Left lobe of liver (tissue), 2 donors: ENCODE measurements at places on chromosomes 13 and 19. TPM values are rescaled to one million over a fixed set of nuclear protein-coding genes. Genes with fewer than 3 reads are reported as not detected.

The FFAR1 gene
- total RNA-seq: not detected

The RASIP1 gene
- 3.1 TPM for total RNA-seq

The ZNF221 gene
- 2.9 TPM for total RNA-seq

The PTGER1 gene
- 0.13 TPM for total RNA-seq

The OVOL3 gene
- not detected for total RNA-seq

The ZNF180 gene
- total RNA-seq: 4.3 TPM

The SYNE4 gene
- total RNA-seq: 6.5 TPM

The CATSPERD gene
- not detected for total RNA-seq

The CCNA1 gene
- total RNA-seq: 0.10 TPM

The GPR4 gene
- 1.2 TPM for total RNA-seq

The LRRC8E gene
- total RNA-seq: 4.3 TPM

The GFY gene
- total RNA-seq: not detected

The FEM1A gene
- 6.2 TPM for total RNA-seq

The GTF2F1 gene
- total RNA-seq: 18.7 TPM

The PRRG2 gene
- total RNA-seq: 8.5 TPM

The GIPC3 gene
- 0.75 TPM for total RNA-seq

The FAM216B gene
- not detected for total RNA-seq

The CPB2 gene
- 607 TPM for total RNA-seq

The PRR20D gene
- not detected for total RNA-seq

The TEAD2 gene
- total RNA-seq: 5.1 TPM

The FCGBP gene
- 7.3 TPM for total RNA-seq

The ATXN8OS gene
- total RNA-seq: not detected

The ZNF420 gene
- total RNA-seq: 5.6 TPM

The CBARP gene
- 0.38 TPM for total RNA-seq

The TEX29 gene
- 0.53 TPM for total RNA-seq

The SCAMP4 gene
- 23.9 TPM for total RNA-seq

The ZNF547 gene
- total RNA-seq: 0.78 TPM

The ADGRE3 gene
- total RNA-seq: 0.10 TPM

The CSNK1G2 gene
- total RNA-seq: 21.8 TPM
